ENCODE measurements at places on chromosomes 2 and 18.
A peak's percentile ranks its signal among the peaks of the same experiment; 100 is the strongest.

- DNase-seq, result no peak
These were observed 124.2 kb downstream of the CBLN2 start for GRCh38 chr18:72419914-72420313.

GRCh38 chr2:42799881-42800280 is 7.5 kb upstream of the HAAO start:
- no peak for DNase-seq

DNA sequence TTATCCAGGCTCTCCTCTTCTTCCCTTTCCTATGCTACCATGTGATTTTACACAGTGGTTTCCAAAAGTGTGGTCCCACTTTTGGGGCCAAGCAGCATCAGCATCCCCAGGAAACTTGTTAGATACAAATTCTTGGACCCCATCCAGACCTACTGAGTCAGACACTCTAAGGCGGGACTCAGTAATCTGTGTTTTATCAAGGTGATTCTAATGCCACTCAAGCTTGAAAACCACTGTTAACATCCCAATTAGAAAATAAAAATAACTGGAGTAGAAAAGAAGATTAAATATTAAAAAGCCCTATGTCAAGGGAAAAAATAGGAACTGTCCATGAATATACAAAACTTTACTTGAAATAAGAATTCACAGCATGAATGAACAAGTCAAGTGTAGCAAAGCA is 10.8 kb downstream of the DSG2 start:
- DNase-seq, result no peak

GRCh38 chr2:135875491-135876065 is 665 bp downstream of the MCM6 start:
- peak; percentile 83 for DNase-seq

- no peak for DNase-seq
These were observed 94.2 kb upstream of the ALKAL2 start for GRCh38 chr2:381941-382727.

DNA sequence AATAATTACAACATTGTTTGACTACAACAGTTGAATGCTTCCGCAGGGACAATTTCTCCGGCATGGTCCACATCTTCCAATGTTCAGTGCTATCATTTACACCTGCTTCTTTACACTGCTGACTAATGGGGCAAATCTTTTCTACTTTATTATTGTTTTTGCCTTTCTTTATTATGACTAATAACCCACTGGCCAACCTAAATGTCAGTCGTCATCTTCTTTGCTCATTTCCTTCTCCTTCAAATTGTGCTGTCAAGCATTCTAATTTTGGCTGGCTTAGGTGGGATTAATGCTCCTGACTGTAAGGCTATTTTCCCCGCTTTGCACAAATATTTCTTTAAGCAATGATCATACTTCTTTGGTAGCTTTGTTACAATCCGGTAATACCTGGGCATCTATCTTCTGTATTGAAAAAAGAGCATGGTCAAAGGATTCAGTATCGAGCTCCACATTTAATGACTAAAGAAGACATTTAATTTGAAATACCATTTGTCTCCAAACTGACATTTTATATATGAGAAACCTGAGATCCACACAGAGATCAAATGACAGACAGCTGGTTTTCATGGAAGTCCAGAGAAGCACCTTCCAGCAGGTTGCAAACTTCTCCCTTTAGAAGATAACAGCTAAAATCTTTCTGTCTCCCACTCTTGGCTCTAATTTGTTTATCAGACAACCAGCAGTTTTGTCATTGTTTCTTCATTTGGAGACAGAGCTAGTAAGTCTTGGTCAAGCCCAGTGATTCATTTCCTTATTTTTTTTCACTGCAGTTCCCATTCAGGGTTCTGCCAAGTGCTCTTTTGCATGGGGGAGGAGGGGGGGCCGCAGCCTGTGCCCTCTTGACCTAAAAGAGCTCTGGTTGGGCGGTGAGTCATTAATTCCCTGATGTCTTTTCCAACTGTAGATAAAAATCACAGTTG is 132.9 kb downstream of the SOCS6 start:
- no peak for DNase-seq

GRCh38 chr18:57051657-57052044 is 95.2 kb upstream of the BOD1L2 start:
- no peak for DNase-seq

DNA sequence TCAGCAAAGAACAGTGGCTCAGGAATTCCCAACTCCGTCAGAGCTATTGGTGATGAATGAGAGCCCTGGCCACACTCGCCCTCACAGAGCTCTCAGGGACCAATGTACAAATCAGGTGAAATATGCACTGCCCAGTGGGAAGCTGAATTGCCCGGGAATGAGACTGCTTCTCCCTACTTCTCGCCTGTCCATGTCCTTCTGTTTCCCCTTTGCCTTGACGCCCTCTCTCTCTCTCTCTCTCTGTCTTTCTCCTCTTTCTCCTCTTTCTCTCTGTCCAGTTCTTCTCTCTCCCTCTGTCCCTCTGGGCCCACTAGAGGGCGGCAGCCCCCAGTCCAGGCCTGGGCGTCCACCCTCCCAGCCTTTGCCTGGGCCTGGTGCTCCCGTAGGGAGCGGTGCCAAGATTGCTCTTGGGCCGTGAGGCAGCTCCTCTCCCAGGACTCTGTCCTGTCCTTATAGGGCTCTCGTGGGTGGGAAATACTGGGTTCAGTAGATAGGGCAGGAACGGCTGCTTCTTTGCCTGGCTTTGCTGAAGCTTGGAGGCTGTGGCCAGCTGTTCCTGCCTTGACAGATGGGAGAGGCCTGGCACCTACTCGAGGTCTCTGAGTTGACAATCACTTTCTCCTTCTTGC is 28.4 kb upstream of the PUM2 start:
- peak; percentile 8 for DNase-seq

DNA sequence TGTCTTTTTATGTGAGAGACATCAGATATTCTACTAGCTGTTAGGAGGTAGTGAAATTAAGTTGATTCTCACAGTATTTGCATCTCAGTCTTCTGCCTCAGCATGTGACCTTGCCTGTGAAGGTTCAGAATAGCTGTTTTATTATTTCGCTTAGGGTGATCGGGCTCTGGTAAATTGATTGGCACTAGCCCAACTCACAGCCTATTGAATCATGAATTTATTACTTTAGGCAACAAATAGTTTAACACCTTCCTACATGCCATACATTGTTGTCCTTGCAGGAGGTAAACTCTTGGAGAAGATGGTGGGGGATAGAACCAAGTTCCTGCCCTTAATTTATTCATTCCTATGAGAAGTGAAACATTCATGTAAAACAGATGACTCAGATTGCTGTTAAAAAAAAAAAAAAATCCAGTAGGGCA is 101.9 kb downstream of the GPD2 start:
- peak; percentile 55 for DNase-seq

- DNase-seq, result no peak
These were observed 142.0 kb upstream of the UNC80 start for GRCh38 chr2:209629597-209629996.

GRCh38 chr18:38805256-38805655 is 1239.7 kb upstream of the CELF4 start:
- no peak for DNase-seq

DNA sequence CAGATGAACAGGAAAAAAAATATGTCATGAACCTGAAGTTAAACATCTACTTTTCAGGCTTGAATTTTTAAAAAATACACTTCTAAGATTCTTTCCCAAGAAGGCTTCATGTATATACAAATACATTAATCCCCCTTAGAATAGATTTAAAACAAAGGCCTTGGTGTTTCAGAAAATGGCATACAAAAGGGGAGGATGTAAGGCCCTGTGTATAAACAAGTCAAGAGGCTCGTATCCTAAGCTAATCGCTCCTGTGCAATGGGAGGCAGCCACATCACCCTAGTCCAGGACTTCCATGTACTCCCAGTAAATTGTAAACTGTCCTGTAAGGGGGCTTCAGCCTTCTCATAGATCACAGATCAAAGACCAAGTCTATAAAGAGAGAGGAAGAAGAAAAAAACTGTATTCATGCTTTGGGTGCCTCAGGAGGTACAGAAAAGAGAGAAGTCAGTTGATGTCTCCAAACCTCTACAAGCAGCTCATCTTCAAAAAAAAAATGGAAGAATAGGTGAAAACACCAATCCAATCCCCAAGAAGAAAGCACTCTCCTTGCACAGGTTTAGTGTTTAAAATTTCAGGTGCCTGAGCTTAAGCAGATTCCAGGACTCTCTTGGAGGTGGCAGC is 53.9 kb downstream of the ANKRD44 start:
- DNase-seq, result peak; percentile 42

DNA sequence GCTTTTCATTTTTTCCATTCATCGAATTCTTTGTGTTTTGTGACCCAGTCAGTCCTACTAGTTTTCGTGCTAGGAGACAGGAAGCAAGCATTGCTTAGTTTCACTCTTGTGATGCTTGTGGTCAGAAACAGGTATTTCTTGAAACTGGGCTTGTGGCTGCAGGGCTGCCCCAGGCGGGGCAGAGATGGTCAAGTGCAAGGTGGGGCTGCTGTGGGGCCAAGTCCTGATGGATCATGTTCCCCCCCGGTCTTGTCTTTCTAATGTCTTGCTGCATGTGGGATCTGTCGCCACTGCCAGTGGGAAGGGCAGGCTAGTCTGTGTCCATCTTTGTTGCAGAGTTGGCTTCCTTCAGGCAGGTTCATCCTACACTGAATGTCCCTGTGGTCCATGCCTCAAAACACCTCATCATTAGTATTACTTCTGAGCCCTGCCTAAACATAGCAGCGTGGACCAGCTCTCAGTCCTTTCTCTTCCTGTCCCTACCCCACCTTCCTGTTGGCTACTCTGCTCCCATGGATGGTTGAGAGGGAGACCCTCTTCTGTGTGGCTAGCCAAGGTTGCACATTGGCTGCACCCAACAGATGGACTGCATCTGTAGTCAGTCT is 38.7 kb downstream of the INPP4A start:
- DNase-seq, result no peak

GRCh38 chr2:141118836-141119235 is 1012.0 kb downstream of the LRP1B start:
- no peak for DNase-seq

DNA sequence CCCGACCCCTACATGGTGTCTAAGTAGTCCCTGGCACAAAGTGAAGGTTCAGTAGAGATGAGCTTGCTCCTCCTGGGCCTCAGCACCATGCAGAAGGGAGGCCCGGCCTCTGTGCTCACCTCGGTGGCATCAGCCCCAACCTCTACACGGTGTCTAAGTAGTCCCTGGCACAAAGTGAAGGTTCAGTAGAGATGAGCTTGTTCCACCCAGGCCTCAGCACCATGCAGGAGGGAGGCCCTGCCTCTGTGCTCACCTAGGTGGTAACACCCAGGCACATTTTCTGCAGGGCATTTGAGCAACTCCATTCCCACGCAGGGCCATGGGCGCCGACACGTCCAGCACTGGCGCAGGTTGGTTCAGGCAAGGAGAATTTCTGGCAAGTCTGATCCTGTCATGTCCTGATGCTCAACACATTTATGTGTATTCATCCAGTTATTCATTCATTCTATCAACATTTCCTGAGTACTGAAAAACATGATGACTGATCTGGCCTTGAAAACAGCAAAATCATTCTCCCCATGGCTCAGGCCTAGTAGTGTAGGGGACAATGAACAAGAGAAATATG is 408.2 kb upstream of the MYT1L start:
- no peak for DNase-seq

GRCh38 chr18:77815666-77816338 is 566.2 kb downstream of the GALR1 start:
- DNase-seq, result no peak

- DNase-seq, result no peak
These were observed 227.5 kb upstream of the SMAD2 start for GRCh38 chr18:48157956-48158355.

- DNase-seq, result no peak
These were observed 97.5 kb upstream of the SPATS2L start for GRCh38 chr2:200209030-200209429.

DNA sequence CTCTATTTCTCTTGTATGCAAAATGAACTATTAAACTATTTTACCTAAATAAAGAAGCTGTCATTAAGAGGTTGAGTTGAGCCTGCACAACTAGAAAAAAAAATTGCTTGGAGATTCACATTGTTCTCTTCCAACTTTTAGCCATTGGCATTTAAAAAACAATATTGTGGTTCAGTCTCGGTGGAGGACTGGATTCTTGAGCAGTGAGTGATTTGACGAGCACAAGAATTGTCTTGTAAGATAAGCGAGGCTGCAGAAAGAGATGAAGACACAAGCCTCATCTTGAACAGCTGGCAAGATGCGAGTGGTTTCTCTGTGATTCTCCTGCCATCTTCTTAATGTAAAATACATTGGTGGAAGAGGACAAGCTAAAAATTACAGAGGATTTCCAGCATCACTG is 67.0 kb downstream of the GALR1 start:
- DNase-seq, result no peak

GRCh38 chr18:70273021-70273420 is 15.8 kb upstream of the SOCS6 start:
- no peak for DNase-seq

DNA sequence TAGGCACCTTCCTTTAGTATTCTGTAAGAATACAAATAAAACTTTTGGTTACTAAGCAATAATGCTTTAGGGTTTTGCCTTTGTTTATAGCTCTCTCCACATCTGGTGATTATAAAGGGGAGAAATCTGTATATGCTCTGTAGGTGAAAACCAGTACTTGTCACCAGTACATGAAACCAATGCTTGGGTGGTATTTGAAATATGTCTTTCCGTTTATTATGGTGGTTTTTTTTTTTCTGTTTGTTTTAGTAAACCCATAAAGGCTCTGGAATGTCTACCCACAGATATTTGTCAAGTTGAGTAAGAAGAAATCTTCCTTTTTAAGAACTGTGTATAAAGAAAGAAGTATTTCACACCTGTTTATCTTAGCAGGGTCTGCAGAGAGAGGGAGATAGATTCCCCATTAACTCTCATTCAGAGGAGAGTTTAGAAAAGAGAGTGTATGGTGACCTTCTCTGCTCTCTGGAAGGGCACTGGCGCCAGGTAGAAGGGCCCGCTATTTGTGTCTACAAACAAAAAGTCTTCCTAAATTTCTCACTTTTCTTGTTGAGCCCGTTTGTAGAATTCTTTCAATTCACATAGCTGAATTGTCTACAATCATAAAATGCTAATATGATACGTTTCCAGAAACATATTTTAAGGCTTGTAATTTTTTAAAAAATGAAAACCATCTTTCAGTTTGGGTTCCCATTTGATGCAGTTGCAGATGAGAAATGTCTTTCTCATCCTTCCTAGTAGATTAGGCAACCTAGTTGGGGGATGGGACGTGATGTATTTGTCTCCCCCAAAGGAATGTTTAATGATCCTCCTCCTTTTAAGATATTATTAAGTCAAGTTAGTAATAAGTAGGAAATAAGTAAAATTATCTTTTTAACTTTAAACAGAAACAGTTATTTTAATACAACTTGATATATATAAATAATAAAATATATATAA is 33.9 kb downstream of the MAP3K20 start:
- DNase-seq, result no peak

All from B cell (primary cell).